ENCODE measurements at places on chromosomes 1 and 21.

- no peak for DNase-seq
These were observed 2.0 kb downstream of the EDARADD start for GRCh38 chr1:236395947-236396664.

GRCh38 chr1:114745291-114745690 is 12.5 kb downstream of the CSDE1 start:
- no peak for DNase-seq

DNA sequence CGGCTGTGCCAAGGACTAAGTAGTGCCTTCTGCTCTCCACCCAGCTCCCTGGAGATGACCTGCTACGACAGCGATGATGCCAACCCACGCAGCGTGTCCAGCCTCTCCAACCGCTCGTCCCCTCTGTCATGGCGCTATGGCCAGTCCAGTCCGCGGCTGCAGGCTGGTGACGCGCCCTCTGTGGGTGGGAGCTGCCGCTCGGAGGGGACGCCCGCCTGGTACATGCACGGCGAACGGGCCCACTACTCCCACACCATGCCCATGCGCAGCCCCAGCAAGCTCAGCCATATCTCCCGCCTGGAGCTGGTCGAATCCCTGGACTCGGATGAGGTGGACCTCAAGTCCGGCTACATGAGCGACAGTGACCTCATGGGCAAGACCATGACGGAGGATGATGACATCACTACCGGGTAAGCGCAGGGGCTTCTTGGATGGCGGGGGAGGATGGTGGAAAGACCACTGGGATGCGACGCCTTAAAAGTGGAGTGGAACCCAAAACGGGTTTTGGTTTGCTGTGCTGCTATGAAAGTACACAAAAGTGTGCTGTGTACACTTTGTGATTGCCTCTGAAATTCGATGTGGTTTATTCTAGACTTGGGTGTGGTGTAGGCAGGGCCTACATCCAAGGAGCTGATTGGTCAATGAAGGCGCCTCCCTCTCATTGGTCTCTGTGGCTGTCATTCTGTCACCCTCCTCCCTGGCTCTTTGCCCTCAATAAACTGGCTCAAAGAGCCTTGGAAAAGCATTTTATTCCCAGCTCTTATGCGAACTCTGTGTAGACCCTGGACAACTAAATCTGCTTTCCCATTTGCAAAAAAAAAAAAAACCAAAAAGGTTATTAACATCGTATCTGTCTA is 110.4 kb upstream of the IPO9 start:
- DNase-seq, result peak; percentile 90

GRCh38 chr1:7657287-7658016 is 113.6 kb upstream of the VAMP3 start:
- no peak for DNase-seq

DNA sequence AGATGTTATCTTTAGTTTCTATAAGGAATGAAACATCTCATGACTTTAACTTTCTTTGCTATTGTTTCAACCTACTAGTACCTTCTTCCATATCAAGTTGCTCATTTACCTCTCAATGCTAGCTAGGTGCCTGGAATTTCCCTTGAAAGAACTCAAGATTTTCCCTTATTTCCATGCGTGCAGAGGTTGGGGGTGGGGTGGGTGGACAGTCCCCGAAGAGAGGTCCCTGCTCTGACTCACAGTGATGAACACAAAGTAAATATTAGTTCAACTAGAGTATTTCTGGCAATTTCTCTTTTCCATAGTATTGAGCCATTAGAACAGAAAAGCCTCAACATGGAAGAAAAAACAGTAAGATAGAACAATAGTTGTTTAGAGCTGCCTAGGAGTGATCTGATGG is 239.0 kb upstream of the ZP4 start:
- DNase-seq, result no peak

DNA sequence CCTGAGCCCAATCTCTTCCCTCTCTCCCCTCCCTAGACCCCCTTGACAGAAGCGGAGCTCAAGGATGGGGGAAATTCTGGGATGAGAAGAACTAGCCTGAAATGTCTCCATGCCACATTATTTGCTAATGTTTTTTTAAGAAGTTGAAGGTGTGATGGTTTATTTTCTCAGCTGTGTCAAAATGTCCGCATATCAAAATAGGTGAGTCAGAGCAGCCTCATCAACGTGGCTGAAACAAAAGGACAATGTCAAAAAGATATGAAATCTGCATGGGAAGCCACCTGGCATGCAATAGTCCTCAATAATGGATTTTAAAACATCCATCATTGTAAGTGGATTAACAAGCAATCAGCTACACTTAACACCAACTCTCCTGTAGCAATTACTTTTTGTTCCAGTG is 101.4 kb downstream of the BEND5 start:
- DNase-seq, result no peak

DNA sequence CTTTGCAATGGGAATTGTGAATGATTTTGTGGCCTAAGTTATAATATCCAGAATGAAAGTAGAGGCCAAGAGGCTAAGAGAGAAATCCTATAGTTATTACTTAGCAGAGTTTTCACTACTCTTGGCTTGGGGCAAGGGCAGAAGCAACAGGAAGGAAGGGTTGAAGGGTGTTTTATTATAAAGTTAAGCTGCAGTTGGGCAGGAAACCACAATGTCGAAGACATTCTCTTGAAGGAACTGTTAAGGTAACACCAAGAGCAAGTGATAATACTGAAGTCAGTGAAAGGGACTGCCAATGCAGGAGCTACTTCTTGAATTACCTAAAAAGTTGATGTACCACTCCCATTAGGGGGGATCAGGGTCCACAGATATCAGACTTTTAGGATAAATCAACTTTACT is 8.3 kb downstream of the XCL2 start:
- no peak for DNase-seq

- no peak for DNase-seq
These were observed 161.0 kb downstream of the PLXNA2 start for GRCh38 chr1:208083016-208083714.

DNA sequence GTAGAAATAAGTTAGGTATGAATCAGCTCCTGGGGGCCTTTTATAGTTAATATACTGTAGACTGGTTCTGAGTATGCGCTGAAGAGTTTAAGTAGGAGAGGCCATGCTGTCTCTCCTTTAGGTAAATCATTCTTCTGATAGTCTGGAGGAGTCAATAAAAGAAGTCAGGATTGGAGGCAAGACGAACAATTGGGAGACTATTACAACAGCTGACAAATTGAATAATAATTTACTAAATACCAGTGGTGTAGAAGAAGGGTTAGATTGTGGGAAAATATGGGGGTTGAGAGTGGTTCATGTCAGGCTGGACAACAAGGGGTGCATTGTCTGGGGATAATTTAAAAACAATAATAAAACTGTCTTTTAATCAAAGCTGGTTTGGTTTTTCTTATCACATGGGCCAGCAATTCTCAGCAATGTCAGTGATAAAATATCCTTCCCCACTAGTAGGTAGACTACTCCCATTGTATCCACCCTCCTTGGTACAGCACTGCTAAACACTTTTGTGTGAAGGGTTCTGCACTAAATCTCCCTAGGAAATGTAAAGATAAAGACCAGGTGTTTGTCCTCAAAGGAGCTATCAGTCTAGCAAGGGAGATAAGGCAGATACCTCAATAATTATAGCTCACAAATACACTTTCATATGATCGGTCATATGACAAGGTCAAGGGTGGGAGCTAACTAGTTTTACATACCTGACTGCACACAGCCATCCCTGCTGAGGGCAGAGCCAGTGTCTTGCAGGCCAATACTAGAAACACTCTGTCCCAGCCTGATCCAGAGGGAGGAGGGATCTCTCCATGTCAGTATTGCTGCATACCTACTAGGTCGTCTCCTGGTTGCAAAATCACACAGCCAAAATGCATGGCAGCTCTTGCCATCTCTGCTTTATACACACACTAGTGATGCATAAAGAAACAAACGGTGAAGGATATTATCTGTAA is 299.7 kb downstream of the VAV3 start:
- DNase-seq, result no peak

- DNase-seq, result no peak
These were observed 18.7 kb downstream of the CTSK start for GRCh38 chr1:150789396-150789795.

- DNase-seq, result no peak
These were observed 469.6 kb downstream of the NPHP4 start for GRCh38 chr1:5522531-5523145.

DNA sequence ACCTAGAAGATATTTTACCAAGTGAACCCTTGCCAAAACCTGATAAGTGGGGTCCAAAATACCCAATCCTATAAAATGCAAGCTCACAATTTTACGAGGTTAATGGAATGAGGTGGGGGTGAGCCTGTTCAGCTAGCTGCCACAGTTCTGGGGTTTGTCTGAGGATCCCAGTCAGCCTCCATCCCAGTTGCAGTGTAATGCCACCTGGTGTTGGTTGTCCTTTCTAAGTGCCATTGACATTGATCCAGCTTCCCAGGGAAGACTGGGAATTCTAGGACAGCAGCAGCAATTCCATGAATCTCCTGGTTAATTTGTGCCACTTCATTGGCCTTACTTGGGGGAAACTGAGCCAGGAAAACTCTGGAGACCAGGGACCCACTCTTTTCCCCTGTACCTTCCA is 298.3 kb downstream of the RWDD3 start:
- no peak for DNase-seq

DNA sequence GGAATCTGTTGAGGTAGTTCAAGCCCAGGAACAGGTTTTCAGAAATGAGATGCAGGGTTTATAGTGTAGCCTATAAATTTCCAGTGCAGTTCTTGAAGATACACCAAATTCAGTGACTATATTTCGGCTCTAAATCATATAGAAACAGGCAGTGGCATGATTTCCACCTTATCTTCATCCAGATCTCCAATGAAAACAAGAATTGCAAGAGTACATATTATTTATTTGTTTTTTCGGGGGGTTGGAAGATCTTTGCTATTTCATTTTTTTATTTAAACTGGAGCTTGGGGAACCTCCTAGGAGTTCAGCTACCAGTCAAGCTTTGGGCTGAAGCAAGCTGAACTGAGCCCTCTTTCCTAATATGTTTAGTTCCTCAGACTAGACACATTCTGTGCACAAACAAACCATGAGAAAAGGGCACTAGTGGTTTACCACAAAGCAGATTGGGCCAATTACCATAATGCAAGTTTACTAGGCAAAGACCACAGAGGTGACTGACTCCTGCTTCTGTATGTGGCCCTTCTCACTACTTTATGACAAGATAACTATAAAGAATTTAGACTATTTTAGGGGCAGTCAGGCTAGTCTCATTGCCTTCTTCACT is 68.5 kb downstream of the RGS2 start:
- no peak for DNase-seq

DNA sequence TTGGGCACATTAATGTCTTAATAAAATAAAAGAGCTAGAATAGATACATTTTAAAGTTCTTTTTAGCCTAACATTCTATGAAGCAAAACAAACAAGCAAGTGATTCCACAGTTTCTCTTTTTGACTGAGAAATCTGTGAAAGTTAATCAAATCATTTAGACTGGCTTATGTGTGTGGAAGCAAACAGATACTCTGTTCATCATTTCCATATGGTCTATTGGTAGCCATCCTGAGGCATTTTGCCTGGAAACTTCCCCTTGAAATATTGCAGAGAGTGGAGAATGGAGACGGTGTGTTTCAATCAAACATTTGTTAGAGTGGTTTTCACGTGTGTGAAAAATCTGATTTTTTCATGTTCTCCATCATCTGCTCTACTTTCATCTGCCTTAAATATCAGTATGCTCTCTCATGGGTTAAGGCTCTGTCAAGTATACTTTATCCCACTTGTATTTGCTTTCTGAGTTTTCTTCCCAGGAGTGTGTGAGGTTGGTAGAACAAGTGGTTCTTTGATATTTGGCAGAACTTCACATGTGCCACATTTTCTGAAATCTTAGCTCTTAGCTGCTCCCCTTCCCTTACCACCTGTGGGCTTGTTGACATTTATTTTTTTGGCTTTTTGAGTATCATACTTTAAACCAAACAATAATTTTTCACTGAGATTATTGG is 139.1 kb upstream of the PTGFR start:
- no peak for DNase-seq

- no peak for DNase-seq
These were observed 7.0 kb downstream of the TXLNA start for GRCh38 chr1:32186491-32186890.

DNA sequence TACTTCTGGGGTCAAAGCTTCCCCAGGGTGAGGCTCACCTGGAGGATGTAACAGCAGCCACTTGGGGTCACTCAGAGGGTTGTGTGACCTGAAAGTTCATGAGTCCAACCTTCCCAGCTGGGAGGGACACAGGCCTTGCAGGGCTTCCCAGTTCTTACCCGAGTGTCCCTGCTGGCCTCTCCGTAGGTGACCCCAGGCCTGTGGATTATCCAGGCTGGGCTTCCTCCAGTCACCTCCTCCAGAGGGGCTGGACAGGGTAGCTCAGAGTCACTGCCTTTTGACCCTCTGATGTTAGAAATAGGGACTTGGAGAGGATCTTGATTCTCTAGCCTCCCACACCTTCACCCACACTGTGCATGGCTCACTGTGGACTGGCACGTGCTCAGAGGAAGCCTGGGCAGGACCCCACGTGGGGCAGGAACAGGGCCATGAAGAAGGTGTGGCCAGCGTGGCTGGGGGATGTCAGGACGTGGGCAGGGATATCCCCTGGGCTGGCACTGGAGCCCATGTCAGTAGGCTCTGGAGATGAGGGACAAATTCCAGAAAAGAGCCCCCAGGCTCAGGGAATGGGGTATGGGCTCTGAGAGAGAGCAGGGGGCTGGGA is 131.8 kb downstream of the ACTL8 start:
- no peak for DNase-seq

DNA sequence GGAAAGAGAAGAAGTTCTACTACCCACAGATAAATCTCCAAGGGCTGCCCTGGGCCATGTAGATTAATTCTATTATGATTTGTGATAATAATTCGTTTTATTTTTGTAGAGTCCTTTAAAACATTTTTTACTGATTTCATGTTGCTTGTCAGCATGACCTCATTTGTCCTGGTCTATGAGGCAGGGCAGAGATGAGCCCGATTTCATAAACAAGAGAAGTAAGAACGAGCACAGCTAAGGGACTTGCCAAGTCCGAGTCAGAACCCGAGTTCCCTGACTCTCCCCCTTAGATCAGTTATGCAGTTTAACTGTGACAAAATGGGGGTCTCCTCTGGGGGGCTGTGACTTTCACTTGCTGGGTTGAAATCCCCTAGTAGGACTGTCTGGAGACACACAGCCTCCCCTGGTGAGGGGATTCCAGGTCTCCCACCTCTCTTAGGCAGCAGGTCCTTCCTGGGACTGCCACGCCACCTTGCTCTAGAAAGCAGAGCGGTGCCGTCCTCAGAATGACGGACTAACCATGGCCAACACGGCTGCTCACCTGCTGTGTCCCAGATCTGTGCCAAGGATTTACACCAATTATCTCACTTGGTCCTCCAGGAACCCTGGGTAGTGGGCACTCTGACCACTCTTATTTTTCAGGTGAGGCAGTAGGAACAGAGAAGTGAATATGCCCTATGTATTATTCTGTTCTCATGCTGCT is 31.0 kb upstream of the SOX13 start:
- DNase-seq, result no peak

GRCh38 chr1:233300326-233300725 is 4.8 kb upstream of the PCNX2 start:
- no peak for DNase-seq

GRCh38 chr21:28779914-28780313 is 212.8 kb downstream of the LTN1 start:
- DNase-seq, result no peak

Measured in chondrocyte (in vitro differentiated cells).